ENCODE measurements at places on chromosomes 3 and 15.

GRCh38 chr15:77187751-77188464 lies 117.0 kb upstream of the TSPAN3 start:
- no peak for DNase-seq

DNA sequence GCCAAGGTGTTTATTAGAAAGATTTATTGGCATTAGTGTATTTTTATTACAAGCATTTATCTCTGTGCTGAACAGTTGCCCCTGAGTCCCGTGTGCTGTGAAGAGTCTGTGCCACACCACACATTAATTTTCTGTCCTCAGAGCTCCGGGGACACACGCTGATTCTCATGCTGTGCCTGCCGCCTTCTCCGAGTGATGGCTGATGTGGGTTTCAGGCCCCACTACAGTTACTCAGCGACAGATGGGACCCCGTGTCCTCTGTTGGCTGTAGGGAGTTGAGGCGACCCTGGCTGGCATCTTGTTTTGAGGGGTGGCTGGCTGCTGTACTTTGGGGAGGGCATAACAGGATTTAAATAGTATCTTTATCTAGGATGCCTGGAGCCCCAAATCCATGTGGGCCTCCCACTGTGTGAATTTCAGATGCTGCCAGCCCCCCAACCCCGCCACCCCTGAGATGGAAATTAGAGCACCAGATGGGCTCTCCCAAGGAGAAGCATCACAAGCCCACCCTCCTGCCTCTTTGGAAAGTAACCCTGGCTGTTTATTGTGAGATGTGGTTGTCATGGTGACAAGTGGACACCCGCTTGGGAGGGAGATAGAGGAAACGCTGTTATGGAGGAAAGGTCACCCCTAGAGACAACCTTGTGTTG lies 185.6 kb downstream of the APBA2 start:
- no peak for DNase-seq

- DNase-seq, result no peak
Measured at GRCh38 chr15:66646799-66647198, 55.2 kb upstream of the SMAD6 start.

DNA sequence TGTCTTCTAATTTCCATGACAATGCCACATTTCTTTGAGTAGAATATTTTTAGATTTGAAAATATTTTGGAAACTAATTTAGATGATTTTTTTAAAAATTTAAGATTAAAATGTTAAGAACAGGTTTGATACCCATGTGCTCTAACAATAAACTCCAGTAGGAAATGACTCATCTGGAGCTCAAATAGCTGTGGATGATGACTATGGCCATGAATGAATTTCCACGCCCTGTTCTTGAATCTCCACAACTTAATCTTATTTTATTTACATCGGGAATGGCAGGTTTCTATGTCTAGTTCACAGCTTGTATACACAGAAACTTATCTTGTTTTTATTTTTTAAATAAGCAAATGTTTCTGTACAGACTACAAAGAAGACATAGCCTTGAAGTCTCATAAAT lies 726.8 kb downstream of the NAALADL2 start:
- DNase-seq, result no peak

DNA sequence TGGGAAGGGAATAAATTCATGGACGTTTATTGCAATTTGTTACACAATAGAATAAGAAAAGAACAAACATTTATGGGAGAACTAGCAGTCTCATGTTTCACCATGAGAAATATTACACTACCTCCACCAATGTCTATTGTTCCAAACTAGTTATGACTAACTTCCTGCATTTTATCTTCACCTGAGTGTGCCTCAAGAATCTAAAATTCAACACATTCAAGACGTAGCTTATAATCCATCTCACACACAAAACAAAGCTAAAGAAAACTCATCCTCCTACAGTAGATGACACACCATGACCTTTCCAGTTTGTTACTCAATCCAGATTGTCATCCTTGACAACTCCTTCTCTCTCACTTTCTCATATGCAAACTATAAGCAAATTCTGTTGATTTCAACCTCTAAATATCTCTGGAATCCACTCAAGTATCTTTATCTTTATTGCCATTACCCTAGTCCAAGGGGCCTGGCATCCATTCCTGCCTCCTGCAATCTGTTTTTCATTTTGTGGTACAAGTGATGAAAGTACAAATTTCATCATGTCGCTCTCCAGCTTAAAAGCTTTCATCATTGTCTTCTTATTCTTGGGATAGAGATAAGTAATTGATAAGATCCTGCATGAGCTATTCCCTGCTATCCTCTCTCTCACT lies 229.9 kb downstream of the NR2F2 start:
- DNase-seq, result no peak

- DNase-seq, result no peak
Measured at GRCh38 chr3:85161544-85161943, 202.8 kb downstream of the CADM2 start.

DNA sequence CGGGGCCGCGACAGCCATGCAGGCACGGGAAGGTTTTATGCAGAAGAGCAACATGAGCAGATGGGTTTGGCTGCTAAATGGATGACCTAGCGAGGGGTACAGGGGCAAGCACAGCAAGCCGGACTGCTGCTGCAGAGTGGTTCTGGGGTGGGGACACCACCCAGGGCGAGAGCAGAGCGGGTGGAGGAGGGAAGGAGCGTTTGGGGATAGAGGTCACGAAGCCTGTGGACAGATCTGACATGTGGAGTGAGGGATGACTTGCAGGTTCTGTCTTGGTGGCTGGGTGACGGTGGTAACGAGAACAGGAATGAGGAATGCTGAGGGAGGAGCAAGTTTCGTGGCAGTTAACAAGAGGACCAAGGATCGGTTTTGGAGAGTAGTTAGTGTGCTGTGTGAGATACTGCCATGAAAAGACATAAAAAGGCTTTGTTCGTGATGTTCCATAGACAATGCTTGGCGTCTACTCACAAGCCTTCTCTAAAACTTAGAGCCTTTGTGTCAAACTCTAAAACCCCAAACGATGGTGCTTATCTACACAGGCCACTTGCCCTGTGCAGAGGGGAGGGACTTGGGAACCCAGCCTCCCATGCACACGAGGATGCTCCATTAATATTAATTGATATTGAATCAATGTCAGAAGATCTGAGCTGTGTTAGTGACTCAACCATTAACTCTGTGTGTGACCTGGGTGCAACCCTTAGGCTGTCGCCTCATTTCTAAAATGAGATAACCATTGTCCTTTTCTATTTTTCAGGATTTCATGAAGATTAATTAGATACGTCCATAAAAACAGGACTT lies 132.7 kb upstream of the SLC2A2 start:
- no peak for DNase-seq

- no peak for DNase-seq
Measured at GRCh38 chr3:129399895-129400357, 28.5 kb downstream of the EFCAB12 start.

GRCh38 chr3:36942638-36943248 lies 2.1 kb downstream of the TRANK1 start:
- no peak for DNase-seq

DNA sequence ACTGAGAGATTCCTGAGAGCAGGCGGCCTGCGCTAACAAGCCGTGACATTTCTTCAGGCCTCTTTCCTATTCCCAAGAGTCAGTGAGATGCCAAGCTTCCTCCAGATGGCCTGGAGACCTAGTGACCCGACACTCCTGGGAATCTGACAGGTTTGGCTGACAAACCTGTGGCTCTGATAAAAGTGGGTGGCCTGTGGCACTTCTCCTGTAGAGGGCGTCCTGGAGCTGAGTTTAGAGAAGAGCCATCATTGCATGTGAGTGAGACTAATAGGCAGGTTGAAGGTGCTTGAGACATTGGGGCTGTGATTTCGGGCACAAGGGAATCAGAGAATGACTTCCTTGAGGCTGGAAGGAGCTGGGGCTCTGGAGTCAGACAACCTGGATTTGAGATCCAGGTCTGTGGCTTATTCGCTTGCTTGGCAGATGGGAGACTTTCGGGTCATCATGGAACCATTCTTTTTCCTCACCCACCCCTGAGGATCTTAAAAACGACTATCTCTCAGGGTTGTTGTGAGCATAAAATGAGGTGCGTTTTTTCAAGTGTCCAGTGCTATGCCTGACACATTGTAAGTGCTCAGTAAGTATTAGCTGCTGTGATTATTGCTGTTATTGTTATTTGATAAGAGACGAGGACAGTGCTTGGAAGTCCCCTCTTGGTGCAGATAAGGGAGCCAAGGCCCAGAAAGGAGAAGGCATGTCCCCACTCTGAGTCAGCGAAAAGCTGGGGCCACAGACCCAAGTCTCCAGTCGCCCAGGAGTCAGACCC lies 77.2 kb downstream of the SCN10A start:
- peak; percentile 62 for DNase-seq

GRCh38 chr15:21268436-21268940 lies 171.8 kb downstream of the POTEB3 start:
- no peak for DNase-seq

DNA sequence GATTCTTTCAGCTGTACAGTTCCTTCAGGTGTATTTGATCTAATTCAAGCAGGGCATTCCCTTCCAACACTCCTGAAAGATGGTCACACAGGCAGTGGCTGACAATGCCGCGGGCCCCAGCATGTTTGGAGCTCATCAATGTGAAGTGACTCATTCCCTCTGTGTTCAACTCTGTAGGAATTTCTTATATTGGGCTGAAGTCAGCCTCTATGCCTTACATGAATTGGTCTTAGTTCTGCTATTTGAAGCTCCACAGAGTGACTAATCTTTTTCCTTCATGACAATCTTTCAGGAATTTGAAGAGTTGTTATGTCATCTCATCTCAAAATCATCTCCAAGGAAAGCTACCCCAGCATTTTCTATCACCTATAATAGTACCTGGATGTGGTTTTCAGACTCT lies 142.5 kb upstream of the C2CD4B start:
- DNase-seq, result no peak

- DNase-seq, result no peak
Measured at GRCh38 chr15:40045572-40046217, 6.7 kb upstream of the SRP14 start.

GRCh38 chr3:165254812-165255211 lies 58.6 kb upstream of the SLITRK3 start:
- DNase-seq, result no peak

GRCh38 chr15:48421362-48421761 lies 90.1 kb downstream of the DUT start:
- DNase-seq, result no peak

DNA sequence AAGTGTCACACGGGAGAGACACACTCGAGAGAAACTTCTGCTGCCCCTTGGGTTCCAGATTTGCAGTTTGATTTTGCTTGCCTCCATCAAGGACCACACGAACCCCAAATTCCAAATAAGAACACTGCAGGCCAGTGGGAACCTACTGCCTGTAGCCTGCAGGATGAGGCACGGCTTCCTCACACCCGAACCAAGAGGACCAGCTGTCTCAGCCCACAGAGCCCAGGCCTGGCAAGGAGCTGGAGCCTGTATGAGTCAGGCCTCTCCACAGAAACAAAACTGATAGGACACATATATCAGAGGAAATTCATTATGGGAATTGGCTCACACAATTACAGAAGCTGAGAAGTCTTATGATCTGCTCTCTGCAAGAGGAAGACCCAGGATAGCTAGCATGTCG lies 188.1 kb upstream of the NSMCE3 start:
- DNase-seq, result no peak

DNA sequence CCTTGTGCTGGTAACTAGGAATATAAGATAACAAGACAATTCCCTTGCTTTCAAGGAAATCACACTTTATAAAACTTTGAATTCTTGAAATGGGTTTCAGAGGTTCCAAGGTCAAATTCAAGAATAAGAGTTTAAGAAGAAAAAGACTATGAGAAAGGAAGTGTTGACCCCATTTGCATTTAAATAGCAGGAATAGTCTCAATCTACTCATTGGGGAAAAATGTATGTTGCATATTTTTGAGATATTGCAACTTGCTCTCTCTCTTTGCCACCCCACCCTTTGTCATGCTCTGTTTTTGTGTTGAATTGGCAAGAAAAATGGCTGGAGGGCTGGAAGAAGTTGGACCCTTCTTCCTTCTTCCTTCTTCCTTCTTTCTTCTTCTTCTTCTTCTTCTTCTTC lies 699.2 kb downstream of the TUSC7 start:
- no peak for DNase-seq

- no peak for DNase-seq
Measured at GRCh38 chr15:90873998-90874605, 5.7 kb downstream of the FURIN start.

DNA sequence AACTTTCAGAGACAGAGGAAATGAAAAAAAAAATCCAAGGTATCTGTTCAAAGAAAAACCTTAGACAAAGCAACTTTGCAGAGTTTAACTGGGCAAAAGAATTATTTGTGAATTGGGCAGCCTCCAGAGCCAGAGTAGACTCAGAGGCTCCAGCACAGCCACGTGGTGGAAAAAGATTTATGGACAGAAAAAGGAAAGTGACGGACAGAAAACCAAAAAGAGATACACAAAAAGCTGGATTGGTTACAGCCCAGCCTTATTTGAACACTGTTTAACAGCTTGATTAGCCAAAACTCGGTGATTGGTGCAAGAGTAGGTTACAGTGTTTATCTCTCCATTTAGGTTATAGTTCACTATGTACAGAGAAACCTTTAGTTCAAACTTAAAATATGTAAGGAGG lies 23.7 kb upstream of the GPD1L start:
- no peak for DNase-seq

DNA sequence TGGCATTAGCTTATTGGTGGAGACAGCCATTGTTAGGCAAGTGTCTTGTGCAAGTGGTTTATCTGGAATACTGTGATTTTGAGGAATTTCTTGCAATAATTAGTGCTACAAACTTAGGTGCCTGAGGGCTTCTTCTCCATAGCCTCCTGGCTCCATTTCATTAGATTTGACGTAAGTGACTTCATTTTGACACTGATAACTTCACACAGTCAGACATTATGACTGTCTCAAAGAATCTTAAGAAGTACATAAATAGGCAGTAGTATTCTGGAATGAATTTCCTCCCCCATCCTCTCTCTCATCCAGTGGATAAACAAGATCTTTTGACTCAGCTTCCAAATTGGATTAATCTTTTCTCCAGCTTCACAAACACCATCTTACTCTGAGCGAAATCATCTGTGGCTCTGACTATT lies 19.0 kb downstream of the ARL14 start:
- DNase-seq, result no peak

GRCh38 chr3:17054301-17054981 lies 169.7 kb downstream of the PLCL2 start:
- DNase-seq, result no peak

- no peak for DNase-seq
Measured at GRCh38 chr3:193465992-193466608, 87.5 kb upstream of the ATP13A5 start.

DNA sequence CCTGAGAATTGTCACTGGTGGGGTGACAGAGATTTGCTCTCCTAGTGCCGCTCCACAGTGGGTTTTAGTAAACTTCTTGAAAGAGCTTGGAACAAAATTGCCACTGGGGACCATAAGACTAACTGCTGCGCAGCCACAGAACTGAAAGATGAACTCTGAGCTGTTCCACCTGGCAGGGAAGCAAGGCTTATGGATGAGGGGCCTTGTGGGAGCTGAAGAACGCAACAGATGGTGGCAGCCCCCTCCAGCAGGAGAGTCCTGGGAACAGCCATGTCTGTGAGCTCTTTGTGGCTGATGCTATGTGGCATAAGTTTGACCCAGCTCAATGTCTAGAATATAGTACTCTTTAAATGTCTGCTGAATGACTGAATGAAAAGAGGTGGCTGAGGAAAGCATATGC lies 66.8 kb upstream of the C2CD4B start:
- DNase-seq, result no peak

GRCh38 chr3:126685021-126685420 lies 19.0 kb upstream of the CHCHD6 start:
- no peak for DNase-seq

GRCh38 chr3:185648396-185648795 lies 62.3 kb downstream of the SENP2 start:
- no peak for DNase-seq

- no peak for DNase-seq
Measured at GRCh38 chr15:57923306-57923705, 142.2 kb downstream of the ALDH1A2 start.
